ENCODE measurements at places on chromosomes 6 and 20.

GRCh38 chr20:19603376-19603750 lies 154.7 kb upstream of the RIN2 start:
- no peak for DNase-seq

DNA sequence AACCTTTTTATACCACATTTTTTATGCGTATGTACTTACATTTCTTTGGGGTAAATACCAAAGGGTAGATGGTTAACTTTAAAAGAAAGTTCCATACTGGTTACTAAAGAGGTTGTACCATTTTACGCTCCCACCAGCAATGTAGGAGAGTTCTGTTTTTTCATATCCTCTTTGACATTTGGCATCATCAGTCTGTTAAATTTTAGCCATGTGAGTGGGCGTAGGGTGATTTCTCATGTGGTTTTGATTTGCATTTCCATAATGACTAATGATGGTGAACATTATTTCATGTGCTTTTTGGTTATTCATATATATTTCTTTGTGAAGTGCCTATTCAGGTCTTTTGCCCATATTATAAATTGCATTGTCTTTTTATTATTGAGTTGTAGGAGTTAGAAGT lies 194.2 kb downstream of the PRL start:
- no peak for DNase-seq

DNA sequence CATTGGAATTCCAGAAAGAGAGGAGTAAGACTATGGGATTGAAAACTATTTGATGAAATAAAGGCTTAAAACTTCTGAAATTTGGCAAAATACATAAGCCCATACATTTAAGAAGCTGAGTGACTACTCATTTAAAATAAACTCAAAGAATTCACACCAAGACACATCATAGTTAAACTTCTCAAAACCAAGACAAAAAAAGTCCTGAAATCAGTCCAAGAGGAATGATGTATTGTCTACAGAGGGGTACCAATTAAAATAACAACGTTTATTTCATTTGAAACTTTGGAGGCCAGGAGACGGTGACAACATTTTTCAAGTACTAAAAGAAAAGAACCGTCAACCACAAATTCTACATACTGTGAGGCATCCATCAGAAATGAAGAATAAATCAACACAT lies 841.4 kb upstream of the MAP3K7 start:
- DNase-seq = no peak

GRCh38 chr6:44219053-44219814 lies 2.5 kb downstream of the MYMX start:
- DNase-seq = no peak

DNA sequence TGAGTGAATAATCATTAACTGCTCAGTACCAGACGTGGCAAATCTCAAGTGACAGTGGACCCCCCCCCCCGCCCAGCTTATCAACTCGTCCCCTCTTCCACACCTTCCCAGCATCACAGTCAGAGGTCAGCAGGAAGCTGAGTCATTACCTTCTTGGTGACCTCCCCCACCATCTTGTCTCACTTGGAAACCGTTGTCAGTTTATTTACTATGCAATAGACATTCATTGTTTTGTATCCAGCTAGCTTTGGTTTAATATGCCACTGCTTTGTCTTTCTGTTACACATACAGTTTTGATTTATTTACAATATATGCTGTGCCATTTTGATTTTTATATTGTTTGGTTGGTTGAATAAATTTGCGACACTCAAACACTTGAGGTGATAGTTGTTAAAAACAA lies 158.1 kb downstream of the QKI start:
- no peak for DNase-seq

GRCh38 chr20:58140787-58141425 lies 87.5 kb downstream of the ANKRD60 start:
- no peak for DNase-seq

Data from stimulated activated CD4-positive, alpha-beta T cell treated with anti-CD3 and anti-CD28 coated beads, TNF-alpha, amount 100 ng/mL, for 1 hour (primary cell).